SJCRH30 (cell line): ENCODE measurements at places on chromosomes 7 and 10. TPM values are rescaled to one million over a fixed set of nuclear protein-coding genes. Genes with fewer than 3 reads are reported as not detected.

DNA sequence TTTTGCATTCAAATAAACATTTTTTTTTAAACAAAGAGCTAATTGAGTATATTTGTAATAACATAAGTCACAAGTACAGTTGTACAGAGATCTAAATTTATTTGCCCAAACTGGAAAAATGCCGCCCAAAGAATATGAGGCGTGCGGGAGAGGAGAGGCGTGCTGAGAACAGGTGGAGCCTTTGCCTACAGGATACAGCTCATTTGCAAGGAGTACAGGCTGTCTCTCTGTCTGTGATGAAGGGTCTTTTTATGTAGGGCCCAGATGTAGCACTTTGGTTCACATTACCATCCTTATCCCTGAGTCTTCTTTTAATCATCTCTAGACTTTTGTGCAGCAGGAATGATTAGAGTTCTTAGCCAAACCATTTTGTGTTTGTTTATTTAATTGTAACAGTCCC lies 58.2 kb downstream of the POU6F2 start:
- no peaks in the 10 kb centered on the region; the same call in 1 of the 2 replicates for H3K4me1 ChIP-seq
- no peak overlapping the region for H3K4me3 ChIP-seq
- no peak overlapping the region for H3K27ac ChIP-seq
- no peak for DNase-seq
- H3K36me3 ChIP-seq: no peaks in the 10 kb centered on the region

DNA sequence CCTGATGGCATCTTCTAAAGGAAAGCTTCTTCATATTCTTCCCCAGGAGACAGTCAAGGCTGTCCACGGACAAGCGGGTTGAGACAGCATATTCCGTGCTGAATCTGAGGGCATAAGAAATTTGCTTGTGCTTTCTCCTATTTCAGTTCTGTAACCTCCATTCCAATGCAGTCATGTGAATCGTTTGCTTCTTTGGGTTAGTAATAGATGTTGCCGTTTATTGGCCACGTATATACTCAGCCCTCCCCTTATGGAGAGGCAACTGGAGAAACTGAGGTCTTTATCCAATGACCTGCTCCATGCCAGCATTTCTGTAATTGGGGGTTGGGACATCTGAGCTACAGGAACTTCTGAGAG lies 38.9 kb downstream of the LYZL1 start:
- H3K4me1 ChIP-seq: no peaks in the 10 kb centered on the region
- H3K27ac ChIP-seq: no peak overlapping the region
- H3K27me3 ChIP-seq: no peaks in the 10 kb centered on the region
- H3K4me3 ChIP-seq: no peak overlapping the region
- H3K36me3 ChIP-seq: no peaks in the 10 kb centered on the region
- no peak for DNase-seq

The NPSR1 gene
- total RNA-seq: not detected in 2 replicates

The MOGAT3 gene
- total RNA-seq: not detected in 2 replicates
